ENCODE measurements at places on chromosomes 1 and 21.
A peak's percentile ranks its signal among the peaks of the same experiment; 100 is the strongest.

DNA sequence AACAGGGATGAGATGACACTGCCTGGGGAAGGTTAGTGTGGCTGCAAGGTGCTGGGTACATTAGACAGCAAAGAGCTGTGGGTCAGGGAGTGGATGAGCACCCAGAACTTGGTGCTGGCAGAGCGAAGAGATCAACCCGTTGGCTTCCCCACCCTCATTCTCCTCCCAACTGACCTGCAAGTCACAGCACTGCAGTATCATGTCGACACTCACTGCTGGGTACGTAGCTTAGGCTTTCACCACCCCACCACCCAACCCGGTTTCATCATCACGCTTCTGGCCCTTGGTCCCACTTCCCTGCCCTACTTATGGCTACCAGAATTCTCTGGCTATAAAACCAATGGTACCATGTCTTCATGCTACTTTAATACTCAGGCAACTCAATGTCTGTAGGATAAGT lies 73.6 kb upstream of the LYST start:
- DNase-seq, result no peak

DNA sequence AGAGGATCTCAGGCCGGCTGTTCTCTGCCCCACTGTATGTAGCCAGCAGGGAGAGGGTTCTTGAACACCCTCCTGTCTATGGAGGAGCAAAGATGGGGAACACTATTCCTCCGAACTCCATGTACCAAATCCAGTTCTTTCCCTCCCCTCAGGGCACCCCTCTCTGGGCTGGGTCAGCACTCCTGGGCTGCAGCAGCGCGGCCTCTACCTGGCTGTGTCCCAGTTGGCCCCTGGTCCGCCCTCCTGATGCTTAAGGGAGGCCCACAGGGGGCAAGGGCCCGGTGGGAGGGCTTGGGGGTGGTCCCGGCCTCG lies 471 bp upstream of the ADPRS start:
- DNase-seq, result no peak

DNA sequence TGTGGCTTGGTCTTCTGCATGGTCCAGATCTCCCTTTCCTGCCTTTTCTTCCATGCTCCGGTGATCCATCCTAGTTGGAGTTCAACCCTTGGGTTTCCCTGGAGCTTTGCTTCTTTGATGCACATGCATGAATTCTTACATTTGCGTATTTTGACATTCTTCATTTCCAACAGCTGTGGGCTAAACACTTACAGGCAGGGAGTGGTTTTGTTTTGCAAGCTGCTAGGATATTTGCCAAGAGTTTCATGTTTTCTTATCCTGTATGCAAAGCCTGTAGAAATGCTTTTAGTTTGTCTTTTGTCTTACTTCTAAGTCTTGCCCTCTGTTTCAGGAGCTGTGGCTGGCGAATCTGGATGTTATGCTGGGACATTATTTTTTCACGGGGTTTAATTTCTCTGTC lies 90.3 kb upstream of the PAXBP1 start:
- no peak for DNase-seq

DNA sequence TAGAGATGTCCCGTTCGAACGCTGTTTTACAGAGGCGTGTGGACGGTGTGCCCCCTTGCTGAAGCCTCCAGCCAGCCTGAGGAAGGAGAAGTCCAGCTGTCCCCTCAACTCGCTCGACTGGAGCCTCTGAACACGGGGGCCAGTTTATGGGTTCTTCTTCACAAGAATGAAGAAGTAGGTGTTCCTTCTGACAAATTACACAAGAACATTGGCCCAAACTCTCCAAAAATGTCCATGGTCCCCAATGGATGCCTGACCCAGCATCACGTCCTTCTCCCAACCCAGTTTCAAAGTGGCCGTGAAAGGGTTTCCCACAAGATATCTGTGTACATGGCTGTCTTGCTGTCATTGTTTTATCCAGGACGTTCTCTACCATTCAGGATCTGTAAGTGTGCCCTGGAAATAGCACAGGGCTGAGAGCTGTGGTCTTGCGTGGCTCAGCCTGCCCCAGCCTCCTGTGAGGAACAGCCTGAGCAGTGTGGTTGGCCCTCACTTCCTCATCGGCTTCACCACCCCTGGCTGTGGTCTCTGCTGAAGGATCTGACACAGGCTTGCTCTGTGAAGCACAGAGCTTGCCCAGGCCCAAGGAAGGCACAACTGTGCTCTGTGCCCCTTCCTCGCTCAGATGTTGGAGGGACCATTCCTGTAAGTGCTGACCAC lies 1.0 kb upstream of the S100B start:
- DNase-seq, result peak; percentile 63

GRCh38 chr1:63054184-63054583 lies 268.2 kb upstream of the FOXD3 start:
- DNase-seq, result no peak

DNA sequence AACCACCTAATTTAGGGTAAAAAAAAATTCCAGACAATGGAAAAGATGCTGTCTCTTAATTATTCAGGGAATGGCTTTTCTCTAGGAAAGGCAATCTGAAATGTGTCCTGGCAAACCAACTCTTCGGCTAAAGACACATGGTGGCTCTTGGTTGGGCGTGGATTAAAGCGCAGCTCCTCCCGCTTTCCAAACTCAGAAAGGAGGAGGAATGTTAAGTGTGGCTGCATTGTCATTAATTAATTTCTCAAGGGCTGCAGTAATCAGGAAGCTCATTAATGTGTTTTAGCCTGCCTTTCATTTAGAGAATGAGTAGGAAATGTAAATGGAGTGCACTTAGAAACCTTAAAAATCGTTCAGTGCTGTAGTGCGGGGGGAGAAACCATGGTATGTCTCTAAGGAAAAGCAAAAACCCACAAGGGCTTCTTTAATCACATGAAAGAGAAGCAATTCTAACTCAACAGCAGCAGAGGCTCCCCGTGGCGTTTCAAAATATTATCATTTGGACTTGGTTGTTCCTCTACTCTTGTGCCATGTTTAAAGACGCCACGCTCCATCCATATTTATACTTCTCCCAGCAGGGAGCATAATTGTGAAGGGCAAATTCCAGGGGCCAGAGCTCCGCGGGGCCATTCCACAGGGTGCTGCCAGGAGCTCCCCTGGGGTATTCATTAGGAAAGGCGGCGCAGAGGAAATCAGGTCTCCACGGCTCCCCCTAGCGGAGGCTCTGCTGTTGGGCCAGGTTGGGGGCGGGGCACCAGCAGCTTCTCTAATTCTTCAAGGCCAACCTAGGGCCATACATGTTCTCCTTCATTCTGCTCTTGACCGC lies 91.9 kb upstream of the SSX2IP start:
- peak; percentile 47 for DNase-seq

DNA sequence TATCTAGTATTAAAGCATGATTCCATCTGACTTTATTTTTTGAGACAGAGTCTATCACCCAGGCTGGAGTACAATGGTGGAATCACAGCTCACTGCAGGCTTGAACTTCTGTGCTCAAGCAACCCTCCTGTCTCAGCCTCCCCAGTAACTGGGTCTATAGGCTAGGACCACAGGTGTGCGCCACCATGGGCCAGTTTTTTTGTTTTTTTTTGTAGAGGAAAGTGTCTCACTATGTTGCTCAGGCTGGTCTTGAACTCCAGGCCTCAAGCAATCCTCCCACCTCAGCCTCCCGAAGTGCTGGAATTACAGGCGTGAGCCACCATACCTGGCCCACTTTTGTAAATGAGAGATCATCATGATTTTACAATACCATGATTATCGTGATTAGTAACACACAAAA lies 9.2 kb downstream of the PPP1R15B start:
- no peak for DNase-seq

- DNase-seq, result peak; percentile 89
Measured at GRCh38 chr1:43541721-43542401, 11.2 kb downstream of the PTPRF start.

DNA sequence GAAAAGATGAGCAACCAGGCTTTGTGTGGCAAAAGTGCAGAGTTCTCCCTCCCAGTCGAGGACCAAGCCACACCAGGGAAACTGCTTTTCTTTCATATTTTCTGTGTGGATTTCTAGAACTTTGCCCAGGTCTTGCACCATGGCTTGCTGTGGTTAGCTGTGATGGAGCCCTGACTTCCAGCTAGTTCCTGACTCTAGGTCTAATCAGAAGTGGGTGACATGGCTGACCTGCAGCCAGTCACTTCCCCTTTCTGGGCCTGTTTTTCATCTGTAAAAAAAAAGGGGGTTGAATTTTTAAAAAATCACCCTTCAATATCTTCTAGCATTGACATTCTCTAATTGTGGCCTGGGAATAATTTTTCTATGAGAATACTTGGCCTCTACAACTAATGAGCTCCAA lies 491.2 kb upstream of the USP24 start:
- no peak for DNase-seq

DNA sequence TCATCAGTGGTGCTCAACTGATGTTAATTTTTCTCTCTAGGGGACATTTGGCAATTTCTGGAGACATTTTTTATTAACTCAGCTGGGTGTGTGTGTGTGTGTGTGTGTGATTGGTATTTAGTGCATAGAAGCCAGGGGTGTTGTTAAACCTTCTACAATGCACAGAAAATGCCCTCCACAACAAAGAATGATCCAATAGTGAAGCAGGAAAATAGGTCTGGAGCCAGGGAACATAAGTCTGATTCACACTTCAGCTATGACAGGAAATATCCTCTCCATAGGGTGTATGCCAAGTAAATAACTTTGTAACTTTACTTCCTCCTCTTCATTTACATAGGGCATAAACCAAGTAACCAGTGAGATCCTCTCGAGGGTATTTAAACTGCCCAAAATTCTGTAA lies 25.1 kb upstream of the TMEM61 start:
- DNase-seq, result no peak

GRCh38 chr21:42253466-42253865 lies 34.5 kb downstream of the ABCG1 start:
- no peak for DNase-seq

- DNase-seq, result no peak
Measured at GRCh38 chr1:64887689-64888217, 78.6 kb downstream of the JAK1 start.

DNA sequence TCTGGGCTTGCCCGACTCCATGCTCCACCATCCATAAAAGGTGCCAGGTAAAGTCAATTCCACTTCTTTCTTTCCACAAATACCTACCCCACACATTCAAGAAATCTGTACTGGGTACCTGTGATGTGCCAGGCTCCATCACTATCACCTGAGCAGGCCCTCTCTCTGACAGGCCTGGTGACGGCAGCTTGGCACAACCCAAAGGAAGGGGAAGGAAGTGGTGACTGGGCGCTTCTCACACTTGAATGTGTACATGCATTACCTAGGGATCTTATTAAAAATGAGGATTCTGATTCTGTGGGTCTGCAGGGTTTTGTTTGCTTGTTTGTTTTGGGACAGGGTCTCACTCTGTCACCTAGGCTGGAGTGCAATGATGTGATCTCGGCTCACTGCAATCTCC lies 7.5 kb downstream of the HTR1D start:
- no peak for DNase-seq

GRCh38 chr1:69671363-69672010 lies 103.8 kb downstream of the LRRC7 start:
- peak; percentile 21 for DNase-seq

GRCh38 chr1:25569597-25570396 lies 26.4 kb downstream of the LDLRAP1 start:
- DNase-seq, result no peak

DNA sequence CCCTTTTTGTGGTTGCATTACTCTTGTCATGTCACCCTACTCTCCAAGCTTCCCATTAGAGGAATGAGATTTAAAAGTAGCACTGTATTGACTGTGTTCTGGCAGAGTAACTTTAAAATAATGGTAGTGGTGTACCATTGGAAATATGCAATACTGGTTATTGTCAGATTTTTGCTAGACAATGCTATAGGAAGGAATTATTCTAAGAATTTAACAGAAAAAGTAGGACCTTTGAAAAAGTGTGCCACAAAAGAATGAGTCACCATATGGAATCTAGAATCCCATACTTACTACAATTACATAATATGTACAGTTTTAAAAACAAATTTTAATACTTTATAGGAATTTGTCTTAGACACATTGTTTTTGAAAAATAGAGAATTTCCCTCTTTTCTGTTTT lies 13.8 kb downstream of the MIER1 start:
- DNase-seq, result no peak

GRCh38 chr21:42461185-42461520 lies 34.9 kb downstream of the RSPH1 start:
- DNase-seq, result no peak

DNA sequence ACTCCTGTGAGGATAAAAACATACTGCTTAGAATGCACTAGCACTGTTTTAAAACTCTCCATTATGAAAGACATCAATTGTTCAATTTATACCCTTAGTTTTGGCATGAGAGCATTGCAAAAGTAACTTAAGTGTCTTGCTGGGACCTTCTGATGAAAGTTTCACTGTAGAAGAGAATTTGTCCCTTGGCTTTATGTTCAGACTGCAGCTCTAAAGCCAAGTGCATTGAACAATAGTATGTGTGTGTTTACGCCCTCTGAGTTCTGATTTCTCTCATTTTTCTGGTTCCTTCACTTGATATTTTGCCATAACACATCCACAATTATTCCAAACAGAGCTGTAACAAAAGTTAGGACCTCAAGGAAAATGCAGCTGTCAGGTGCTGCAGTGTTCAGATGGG lies 474.6 kb downstream of the DISC1 start:
- no peak for DNase-seq

- no peak for DNase-seq
Measured at GRCh38 chr1:109722908-109723691, 11.0 kb downstream of the GSTM5 start.

DNA sequence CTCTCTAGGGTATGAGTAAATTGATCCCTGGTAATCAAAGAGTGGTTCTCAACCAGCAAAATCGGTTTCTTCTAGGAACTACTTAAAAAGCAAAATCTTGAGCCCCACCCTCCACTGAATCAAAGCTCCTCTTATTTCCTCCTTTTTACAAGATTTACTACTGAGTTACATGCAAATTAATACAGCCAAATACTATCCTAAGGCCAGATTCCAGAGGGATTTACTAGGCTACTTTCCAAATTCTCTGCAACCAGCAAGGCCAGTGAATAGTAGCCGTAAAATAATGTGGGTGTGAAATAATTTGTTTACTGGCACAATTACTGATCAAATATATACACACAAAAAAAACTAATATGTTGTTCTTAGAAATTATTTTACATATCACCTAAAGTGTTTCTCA lies 1583.8 kb downstream of the NCAM2 start:
- DNase-seq, result no peak

GRCh38 chr1:86925742-86926141 lies 11.3 kb downstream of the HS2ST1 start:
- DNase-seq, result no peak

GRCh38 chr1:28518000-28518744 lies 12.3 kb downstream of the RCC1 start:
- DNase-seq, result peak; percentile 94

GRCh38 chr1:7372477-7373120 lies 398.5 kb upstream of the VAMP3 start:
- peak; percentile 6 for DNase-seq

DNA sequence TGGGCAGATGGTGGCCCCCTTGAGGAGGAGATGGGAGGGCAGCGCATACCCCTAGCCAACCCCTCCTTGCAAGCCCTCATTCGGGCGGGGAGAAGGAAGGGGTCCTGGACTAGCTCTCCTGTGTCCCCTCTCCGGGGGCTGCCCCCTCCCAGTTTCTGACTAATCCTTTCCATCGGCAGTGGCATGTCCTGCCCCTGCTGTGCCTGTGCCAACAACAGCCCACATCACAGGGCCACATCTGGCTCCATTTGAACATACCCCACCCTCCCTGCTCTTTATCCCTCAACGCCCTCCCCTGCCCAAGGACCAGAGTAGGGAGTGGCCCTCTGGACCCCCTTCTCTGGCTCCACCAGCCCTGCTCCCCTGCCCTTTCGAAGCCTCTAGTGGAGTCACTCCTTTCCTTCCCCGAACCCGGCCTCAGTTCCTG lies 11.0 kb upstream of the LMNA start:
- peak; percentile 87 for DNase-seq
